ENCODE measurements at places on chromosomes 2 and 18.

DNA sequence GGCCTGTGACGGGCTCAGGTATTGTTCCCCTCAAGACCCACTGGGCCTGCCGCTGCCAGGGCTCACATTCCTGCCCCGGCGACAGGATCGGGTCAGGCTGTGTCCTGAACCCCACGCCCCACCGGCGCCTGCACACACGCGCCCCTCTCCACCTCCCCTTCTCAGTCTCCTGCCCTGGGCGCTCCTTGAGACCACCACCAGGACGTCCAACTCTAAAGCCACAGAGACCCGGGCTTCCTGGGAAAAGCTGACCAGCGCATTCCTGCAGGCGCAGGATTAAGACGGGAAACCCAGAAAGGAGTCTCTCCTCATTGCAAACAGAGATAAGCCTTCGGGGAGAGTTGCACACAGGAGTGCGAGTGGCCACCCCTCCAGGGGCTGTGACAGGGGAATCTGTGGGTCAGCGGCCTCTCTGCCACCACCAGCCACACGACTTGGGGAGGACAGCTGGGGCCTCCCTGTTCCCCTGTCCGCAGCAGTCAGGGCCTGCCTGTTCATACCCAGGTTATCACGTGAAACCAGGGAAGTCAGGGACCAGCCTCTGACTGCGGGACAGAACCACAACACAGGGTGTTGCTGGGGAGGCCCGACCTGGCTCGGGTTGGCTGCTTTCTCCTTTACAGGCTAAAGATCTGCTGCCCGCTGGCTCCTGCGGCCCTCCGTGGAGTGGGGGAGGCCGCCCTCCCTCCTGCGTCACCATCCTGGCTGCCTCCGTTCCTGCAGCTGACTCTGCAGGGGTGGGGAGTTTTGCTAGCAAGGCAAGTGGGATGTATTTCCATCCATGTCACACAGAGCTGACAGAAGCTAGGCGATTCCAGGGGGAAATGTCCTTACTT, 88.8 kb downstream of the ZCCHC2 start:
- DNase-seq: no peak

DNA sequence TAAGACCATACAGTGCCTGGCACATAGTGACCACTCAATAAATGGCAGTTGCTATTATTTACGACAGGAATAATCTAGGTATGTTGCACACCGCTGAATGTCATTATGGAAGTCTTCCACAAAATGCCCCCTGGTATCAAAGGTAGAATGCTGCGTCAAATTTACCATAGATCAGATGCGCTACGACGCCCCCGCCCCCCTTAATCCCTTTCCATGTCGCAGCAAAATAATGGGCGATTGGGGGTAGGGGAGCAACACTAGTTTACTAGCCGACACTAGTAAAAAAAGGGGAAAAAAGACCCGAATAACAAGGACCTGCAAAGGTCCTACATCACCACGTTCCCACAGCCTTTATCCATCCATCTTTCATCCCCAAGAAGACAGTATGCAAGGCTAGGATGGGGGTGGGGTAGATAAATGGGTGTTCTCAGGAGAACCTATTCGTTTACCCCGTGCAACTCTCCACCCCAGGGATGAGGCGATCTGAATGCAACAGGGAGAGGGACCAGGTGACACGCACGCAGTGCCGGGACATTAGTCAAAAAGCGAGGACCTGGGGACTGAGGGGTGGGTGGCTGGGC, 455 bp downstream of the PREPL start:
- no peak for DNase-seq

DNA sequence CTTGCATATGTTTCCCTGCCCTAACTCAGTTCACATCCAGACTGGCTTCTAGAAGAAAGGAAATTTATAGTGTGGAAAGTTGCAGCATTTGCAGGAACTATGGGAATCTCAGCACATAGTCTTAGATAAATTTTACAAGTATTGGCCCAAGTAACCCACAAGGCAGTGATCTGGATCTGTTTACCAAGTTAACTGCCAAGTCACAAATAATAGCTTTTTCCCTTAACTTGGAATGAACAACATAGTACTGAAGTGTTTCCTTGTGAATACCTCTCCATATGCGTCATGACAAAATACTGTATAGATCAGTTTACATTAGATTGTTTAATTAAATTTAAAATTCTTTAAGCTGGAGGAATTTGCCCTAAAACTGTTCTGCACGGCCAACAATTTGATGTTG, 255.8 kb upstream of the EPAS1 start:
- DNase-seq: no peak

GRCh38 chr2:112827604-112828185, 8.9 kb downstream of the IL1B start:
- no peak for DNase-seq

GRCh38 chr18:3593381-3593903, 143.5 kb downstream of the TGIF1 start:
- DNase-seq: no peak

- DNase-seq: no peak
These were observed 234.7 kb downstream of the HRH4 start for GRCh38 chr18:24695168-24695567.

GRCh38 chr2:46460241-46460921, 19.0 kb upstream of the TMEM247 start:
- DNase-seq: no peak

DNA sequence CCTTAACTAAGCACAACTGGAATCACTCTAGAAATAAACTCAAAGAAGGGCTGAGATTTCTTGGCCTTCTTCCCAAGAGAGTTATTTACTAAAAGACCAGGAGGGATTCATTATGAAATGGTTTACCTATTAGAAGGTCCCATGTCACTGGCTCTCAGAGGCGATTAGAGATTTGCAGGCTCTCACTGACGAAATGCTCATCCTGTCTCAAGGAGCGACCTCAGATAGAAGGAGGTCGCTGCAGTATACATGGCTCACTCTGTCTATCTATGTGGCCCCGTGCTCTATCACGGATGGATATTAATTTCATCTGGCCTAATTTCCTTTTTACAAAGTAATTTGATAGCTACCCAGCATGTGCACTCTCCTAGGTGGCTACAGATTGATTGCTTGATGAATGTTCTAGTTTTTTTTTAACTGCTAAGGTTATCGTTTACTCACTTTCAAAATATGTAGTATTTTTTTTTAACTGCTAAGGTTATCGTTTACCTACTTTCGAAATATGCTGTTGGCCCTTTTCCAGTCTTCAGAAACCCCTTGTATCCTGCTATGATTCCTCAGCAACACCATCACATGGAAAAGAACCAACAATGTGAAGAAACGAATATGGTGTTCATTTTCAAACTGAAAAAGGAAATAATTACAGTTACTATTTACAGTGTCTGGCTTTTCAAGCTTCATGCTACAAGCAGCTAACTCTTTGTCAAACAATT, 9.1 kb downstream of the SMIM21 start:
- no peak for DNase-seq
